Hematopoietic multipotent progenitor cell treated with erythropoietin and hydrocortisone succinate and interleukin-3 and kit ligand, for 15 days (in vitro differentiated cells): ENCODE measurements at places on chromosomes 6 and 20.
A peak's percentile ranks its signal among the peaks of the same experiment; 100 is the strongest.

DNA sequence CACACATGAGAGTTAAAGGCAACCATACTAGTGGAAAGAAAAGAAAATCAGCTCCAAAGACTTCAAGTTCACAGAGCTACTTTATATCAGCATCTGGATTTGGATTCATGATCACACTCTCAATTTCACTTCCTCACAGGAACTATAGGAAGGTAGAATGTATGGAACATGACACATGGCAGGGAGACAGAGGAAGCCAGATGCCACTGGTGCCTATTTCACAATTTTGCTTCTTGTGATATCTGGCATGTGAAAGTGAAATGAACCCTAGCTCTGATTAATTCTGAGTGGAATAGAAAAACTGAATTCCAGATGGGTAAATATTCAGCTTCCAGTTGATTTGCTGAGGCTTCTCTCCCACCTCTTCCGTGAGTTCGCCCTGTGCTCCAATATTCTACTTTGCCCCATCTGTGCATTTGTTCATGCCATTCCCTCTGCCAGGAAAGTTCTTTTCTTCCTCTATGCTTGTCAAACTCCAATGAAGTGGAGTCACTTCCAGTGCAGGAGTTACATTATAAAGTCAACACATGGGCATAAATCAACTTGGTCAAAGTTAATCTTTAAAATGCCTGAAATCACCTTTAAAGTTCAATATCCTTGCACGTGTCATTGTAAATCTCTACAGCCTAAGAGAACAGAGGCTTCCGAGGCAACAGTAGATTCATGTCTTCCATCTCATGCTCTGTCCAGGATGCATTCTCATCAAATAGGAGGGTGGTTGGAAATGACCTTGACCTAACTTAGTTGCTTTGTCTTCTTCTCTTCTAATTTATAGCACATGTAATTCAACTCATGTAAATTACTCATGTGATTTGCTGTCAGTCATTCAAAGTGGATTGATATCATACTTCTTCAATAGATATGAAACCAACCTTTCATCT is 275.3 kb downstream of the HIVEP2 start:
- no peak for DNase-seq

- no peak for DNase-seq
Measured at GRCh38 chr20:38573413-38573812, 7.6 kb upstream of the ADIG start.

- no peak for DNase-seq
Measured at GRCh38 chr6:7823552-7823951, 87.0 kb downstream of the TXNDC5 start.

- DNase-seq, result no peak
Measured at GRCh38 chr20:43926287-43927050, 11.8 kb downstream of the TOX2 start.

DNA sequence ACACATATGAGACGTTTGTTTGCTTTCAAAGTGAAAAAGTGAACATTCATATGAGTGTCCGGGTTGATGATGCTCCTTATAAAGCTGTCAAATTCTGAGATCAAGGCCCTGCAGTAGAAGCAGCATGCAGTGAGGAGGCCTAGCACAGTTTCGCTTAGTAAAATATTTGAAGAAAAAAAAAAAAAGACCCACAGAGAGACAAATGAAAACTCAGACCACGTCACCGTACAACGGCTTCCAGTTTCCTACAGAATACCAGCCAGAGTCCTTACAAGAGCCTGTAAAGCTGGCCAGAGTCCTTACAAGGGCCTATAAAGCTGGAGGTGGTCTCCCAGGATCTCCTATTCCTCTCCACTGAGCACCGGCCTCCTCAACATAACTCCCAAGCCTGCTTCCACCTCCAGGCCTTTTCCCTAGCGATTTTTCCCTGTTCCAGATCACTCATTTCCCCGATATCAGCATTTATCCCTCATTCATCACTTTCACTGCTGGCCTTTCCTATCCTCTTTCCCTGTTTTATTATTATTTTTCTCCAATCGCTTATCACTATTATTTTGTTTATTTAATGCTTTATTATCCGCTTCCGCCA is 1.5 kb upstream of the HMGN4 start:
- peak; percentile 27 for DNase-seq

- DNase-seq, result no peak
Measured at GRCh38 chr6:136526937-136527336, 23.3 kb downstream of the MAP7 start.

- no peak for DNase-seq
Measured at GRCh38 chr20:17172836-17173516, 53.9 kb upstream of the PCSK2 start.

DNA sequence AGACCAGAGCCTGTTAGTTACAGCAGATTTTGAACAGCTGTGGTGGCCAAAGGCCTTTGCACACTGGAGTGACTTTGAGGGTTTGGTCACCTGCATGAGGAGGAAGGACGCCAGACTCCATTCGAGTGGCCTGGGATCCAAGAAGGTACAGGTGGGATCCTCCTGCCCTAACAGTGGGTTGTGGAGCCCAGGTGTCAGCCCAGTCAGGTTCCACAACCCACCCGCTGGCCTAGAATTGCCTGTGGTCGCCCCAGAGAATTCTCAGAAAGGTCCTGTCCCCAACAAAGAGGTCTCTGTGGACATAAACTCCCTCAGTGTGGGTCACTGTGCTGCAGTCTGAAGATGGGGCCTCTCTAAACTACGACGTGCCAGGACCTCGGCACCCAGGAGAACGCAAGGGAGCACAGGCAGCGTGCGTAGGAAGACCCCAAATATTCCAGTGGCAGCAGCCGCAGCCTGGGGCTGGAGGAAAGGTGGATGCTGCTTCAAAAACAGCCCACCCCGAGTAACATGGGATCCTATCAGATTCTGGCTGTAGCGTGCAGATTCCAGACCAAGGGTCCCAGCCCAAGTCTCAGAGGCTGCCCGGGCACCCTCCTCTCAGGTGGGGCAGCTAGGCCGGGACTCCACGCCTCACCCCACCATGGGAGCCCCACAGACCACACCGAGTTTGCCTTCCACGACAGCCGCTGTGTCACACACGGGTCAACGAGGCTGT is 16.0 kb downstream of the ACSS1 start:
- no peak for DNase-seq
